ENCODE measurements at places on chromosomes 2 and 18.

GRCh38 chr18:61852496-61852895, 40.3 kb downstream of the RNF152 start:
- DNase-seq: no peak

- DNase-seq: no peak
These were observed 129.4 kb downstream of the TNS1 start for GRCh38 chr2:217873371-217873770.

DNA sequence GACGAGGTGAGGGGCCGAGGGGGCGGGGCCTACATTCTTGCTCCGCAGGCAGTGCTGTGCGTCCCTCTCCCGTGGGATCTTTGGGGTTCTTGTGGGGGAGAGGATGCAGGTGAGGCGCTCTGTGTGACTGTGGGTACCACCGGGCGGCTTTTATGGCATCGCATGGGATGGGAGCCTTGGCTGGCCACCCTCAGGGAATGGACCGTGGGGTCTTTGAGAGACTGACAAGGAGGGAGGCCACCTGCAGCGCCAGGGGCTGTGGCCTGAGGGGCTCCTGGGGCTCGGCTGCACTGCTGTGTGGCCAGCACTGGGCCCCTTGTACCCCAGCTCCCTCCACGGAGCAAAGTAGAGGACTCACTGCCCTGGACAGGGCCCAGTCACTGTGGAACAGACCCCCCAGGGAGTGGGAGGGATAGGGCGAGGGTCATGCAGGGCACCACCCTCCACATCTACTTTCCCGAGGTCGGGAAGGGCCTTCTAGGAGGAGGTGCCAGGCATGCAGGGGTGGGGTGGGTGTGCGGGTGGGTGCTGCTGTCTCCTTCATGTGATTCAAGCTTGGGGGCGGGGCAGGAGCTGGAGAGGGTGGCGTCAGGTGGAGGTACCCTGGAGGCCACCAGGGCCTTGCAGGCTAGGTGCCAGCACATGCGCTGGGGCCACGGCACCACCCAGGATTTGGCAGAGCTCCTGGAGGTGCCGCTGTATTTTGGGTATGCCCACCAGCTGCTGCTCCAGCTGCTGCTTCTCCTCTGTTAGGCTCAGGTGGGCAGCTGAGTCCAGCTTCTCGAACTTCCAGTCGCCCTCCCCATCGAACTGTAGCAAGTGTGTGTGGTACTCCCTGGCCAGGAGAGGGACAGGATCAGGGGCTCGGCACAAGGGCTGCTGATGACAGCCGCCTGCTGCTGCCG, 1072.4 kb downstream of the RPIA start:
- DNase-seq: no peak

DNA sequence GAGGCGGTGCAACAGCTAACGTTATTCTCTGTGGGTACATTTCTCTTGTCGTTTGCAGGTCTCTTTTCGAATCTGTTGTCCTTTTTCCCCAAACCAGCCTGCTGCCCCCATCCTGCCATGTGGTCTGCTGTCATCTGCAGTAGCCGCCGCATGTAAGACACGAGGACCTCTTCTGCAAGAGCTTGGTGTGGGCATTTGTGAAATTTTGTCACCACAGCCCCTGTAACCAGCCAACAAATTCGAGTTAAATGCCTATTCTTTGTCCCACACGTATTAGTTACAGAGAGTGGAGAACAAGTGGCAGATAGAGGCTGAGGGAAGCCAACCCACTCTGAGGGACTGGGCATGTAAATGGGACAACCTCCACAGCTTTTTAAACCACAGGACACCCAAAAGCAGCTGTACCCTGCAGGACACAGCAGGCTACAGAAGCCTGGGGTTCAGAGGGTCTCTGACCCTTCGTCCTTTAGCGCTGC, 35.0 kb downstream of the ITGA6 start:
- no peak for DNase-seq

DNA sequence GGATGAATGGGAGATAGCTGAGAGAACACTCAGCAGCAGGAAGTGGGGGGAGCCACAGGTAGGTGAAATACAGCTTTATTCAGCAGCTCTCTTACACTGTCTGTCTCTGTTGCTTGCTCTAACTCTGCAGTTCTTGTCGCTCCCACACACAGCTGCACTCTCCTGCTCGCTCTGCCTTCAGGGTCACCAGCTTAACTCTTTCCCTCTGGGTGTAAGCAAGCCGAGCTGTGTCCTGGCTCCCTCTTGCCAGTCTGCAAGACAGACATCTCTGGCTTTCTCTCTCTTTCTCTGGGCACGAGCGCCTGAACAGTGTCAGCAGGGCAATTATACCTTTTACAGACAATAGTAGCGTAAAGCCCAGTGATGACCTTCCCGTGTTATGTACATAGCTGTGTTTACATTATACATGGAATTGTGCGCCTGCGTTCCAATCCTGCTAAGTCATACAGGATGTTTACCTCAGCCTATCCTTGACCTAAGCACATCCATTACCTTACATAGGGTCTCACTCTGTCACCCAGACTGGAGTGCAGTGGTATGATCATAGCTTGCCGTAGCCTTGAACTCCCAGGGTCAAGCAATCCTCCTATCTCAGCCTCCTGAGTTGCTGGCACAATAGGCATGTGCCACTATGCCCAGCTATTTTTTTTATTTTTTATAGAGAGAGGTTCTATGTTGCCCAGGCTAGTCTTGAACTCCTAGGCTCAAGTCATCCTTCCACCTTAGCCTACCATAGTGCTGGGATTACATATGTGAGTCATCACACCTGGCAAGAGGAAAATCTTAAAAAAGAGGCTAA, 57.8 kb upstream of the CHN1 start:
- DNase-seq: peak; percentile 59

- DNase-seq: peak; percentile 38
These were observed 260.6 kb upstream of the LINC00305 start for GRCh38 chr18:64409511-64409910.

DNA sequence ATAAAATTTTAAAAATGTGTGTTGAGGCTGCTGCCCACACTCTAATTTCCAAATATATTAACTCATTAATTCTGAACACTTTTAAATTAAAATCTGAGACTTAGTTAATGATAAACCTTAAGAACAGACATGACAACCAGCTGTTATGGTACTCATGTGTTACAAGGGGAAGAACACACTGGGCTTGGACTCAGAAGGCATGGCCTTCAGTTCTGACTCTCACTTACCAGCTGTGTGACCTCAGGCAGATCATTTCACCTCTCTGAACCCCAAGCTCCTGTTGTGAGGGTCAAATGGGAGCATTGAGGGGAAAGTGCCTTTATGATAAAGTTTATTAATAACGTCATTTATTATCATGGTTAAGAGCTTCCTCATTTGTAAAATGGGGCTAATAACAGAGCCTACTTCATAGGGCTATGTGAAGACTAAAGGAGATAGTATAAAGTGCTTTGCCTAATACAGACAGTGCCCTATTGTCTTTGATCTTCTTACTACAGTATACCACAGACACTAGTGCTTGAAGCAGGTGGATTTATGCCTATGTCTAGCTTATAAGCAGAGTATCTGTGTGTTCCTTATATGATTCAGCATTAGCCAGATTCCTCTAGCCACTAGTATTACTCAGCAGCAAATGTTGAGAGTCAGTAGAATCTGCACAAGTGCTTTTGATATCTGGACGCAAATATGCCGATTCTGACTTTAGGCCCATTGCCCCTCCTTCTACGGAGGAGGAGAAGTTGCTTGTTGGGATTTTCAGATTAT, 99.6 kb downstream of the SGPP2 start:
- no peak for DNase-seq

DNA sequence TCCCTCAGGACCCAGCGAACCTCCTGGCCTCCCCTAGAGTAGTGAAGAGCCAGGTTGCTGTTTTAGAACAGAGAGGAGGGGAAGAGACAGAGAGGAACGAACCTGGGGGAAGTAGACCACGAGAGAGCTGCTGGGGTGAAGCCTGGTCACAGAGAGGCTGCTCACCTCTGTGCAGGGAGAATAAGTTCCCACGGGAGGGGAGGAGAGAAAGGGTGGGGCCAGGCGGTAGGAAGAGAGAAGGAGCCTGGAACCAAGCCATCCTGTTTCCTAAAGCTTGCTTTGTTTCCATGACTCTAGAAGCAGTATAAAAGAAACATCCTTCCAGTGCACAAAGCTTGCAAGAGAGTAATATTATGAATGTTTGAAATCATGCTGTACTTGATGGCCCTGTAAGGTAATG, 147.9 kb downstream of the MYT1L start:
- no peak for DNase-seq

DNA sequence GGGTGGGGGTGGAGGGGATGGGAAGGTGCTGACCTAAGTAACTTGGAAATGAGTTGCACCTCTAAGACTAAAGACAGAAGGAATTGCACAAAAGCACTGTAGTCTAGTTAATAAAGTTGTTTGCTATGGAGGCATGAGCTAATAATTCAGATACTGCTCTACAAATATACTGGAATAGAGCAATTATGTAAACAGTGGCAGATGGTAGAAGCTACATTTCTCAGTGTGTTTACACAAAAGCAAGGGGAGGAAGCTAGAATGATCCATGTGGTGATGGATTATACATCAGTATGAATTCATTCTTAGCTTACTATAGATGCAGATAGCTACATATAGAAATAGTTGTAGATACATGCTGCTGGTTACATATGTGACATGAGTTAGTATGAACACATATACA, 27.6 kb upstream of the UBE2F start:
- peak; percentile 54 for DNase-seq

- no peak for DNase-seq
These were observed 314.7 kb upstream of the SPRED2 start for GRCh38 chr2:65746931-65747675.

DNA sequence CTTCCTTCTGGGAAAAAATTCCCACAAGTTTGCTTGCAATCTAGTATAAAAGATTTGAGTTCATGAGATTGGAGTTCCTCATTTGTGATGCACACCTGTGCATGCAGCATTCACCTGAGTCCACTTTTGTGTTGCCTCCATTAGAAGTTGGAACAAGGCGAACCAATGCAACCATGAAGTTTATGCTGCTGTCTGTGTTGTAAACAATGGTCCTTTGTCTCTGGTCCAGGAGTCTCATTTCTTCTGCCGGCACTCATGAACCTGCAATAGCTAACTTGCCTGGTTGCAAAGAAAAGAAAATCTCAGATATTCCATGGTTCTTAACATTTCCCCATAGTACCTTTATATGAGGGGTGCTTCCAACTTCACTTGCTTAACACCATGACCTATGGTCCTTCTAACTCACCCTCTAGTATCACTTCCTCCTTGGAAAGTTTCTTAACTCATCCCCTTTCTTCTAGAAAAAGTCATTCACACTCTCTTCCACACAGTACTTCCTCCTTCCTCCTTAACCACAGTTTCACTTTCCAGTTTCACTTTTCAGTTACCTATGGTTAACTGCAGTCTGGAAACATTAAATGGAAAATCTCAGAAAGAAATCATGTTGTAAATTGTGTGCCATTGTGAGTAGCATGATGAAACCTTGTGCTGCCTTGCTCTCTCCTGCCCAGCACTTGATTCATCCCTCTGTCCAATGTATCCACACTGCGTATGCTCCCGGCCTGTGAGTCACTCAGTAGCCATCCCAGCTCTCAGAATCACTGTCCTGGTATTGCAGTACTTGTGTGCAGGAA, 128.8 kb upstream of the TRIB2 start:
- no peak for DNase-seq

DNA sequence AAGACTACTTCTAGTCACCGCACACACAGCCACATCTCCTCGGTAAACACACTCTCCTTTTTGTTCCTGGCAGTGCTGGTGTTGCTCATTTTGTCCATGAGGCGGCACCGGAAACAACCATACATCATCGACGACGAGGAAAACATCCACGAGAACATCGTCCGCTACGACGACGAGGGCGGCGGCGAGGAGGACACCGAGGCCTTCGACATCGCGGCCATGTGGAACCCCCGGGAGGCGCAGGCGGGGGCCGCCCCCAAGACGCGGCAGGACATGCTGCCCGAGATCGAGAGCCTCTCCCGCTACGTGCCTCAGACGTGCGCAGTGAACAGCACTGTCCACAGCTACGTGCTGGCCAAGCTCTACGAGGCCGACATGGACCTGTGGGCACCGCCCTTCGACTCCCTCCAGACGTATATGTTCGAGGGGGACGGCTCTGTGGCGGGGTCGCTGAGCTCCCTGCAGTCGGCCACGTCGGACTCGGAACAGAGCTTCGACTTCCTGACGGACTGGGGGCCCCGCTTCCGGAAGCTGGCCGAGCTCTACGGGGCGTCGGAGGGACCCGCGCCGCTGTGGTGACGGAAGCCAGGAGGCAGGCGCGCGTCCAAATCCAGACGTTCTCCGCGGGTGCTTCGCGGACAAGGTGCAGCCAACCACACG, 221.0 kb downstream of the CDH20 start:
- no peak for DNase-seq
